ENCODE measurements at places on chromosomes 1 and 21.

DNA sequence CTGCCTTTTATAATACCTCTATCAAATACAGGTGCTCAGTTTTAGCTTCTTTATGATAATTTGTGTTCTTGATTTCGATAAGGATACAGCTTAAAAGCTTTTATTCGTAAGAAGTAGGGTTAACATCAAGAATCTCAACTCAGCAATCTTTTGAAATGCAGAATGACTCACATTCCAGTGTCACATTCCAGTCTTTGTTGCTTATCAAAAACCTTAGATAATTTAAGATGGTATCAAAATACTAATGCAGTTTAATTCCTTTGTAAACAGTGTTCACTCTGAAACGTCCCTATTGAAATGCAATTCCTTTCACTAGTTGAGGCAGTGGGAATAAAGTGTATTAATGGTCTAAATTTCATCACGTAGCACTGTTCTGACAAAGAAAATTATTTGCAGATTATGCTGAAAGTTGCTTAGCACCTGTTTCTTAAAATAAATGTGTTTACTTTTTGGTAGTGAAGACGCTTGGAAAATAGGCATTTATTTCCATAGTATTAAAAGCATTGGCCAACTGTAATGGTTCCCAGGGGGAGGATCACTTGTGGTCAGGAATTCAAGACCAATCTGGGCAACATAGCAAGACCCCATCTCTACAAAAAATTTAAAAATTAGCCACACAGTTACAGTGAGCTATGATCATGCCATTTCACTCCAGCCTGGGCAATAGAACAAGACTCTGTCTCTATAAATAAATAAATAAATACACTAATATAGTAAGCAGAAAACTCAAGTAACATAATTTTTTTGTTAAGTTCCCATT lies 10.1 kb upstream of the CNN3 start:
- no peak for DNase-seq

GRCh38 chr1:8879922-8880676 lies 1.6 kb upstream of the ENO1 start:
- DNase-seq, result peak; percentile 84

- no peak for DNase-seq
These were observed 28.6 kb upstream of the PRSS38 start for GRCh38 chr1:227786673-227787512.

GRCh38 chr1:176789571-176790090 lies 326.7 kb downstream of the PAPPA2 start:
- DNase-seq, result no peak

- DNase-seq, result no peak
These were observed 18.8 kb downstream of the ENTREP3 start for GRCh38 chr1:155236451-155236850.

- DNase-seq, result no peak
These were observed 30.5 kb downstream of the LRRC52 start for GRCh38 chr1:165574295-165574694.

Data from activated CD4-positive, alpha-beta T cell treated with anti-CD3 and anti-CD28 coated beads, Interleukin-2, Interleukin-4, amounts not matched to agents 100 ng/mL and 50 ng/mL, durations not matched to agents 16 hours and 8 hours (primary cell).